Aortic smooth muscle cell (primary cell): ENCODE measurements at places on chromosomes 6 and 20. TPM values are rescaled to one million over a fixed set of nuclear protein-coding genes. Genes with fewer than 3 reads are reported as not detected.

Gene ZC2HC1B
- total RNA-seq: not detected in 2 replicates

Gene TTLL9
- 0.06 and 0.13 TPM in 2 replicates for total RNA-seq

Gene STK38
- total RNA-seq: 13.2 and 19.0 TPM in 2 replicates

Gene PNPLA1
- total RNA-seq: 0.12 TPM in 1 of 2 replicates, not detected in the other

Gene CST4
- total RNA-seq: 0.26 and 0.31 TPM in 2 replicates

Gene SRMS
- total RNA-seq: not detected in 2 replicates

Gene CRISP3
- not detected in 2 replicates for total RNA-seq

Gene RIN2
- 29.2 and 42.2 TPM in 2 replicates for total RNA-seq

Gene ZBTB22
- 22.2 and 23.8 TPM in 2 replicates for total RNA-seq

Gene FOXS1
- 8.9 and 15.7 TPM in 2 replicates for total RNA-seq

Gene SLC22A16
- not detected in 2 replicates for total RNA-seq

Gene EYA4
- total RNA-seq: 0.12 and 0.13 TPM in 2 replicates

Gene CCDC170
- 0.31 and 2.0 TPM in 2 replicates for total RNA-seq

Gene THBD
- 123 and 293 TPM in 2 replicates for total RNA-seq

Gene DEFB124
- total RNA-seq: not detected in 2 replicates

Gene SLC22A2
- 0.13 TPM in 1 of 2 replicates, not detected in the other for total RNA-seq

Gene ADGRF5
- 1.1 and 1.3 TPM in 2 replicates for total RNA-seq

Gene MYH7B
- 0.12 and 0.13 TPM in 2 replicates for total RNA-seq

Gene SDCBP2
- total RNA-seq: 2.1 and 3.3 TPM in 2 replicates

Gene EPPIN
- not detected in 2 replicates for total RNA-seq

Gene WFDC2
- not detected in 2 replicates for total RNA-seq

Gene SLC17A9
- 8.1 and 14.1 TPM in 2 replicates for total RNA-seq
